ENCODE measurements at places on chromosomes 2 and 18.

DNA sequence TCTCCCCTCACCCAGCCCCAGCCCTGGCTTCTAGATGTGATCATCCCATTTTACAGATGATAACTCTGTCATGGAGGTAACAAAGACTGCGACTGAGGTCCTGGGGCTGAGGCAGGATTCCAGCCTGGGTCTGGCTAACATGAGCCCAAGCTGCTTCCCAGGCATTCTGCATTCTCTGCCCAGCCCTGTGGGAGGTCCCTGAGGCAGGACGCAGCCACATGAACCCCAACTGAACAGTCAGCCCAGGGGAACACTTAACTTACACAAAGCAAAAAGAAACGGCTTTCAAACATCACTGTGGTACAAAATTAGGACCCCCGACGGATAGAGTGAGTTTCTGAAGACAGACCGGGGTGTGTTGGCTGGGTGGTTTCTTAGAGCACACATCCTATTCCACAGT is 135.3 kb downstream of the ACKR3 start:
- DNase-seq = no peak

DNA sequence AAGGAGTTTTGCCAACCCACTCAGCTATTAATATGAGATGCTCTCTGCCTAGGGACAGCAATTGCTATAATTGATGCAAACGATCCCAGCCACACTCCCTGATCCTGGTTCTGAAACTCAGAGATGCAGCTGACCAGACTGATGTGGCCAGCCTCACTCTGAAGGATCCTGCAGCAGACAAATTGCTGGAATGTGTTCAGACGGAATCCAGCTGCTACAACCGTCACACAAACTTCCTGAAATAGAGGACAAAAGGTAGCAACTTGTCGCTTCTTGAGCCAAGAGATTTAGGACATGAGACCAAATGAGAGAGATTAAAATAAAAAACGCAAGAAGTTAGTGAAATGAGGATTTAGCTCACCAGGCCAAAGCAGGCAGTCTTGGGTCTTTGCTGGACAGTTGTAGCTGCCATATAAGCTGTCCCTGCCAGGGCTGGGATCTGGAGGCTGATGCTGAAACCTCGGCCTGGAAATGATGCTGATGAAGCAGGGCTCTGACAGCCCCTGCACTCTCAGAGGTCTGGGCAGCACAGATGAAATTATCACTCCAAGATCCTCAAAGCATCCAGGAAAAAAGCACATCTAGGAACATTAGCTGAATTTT is 8.3 kb upstream of the YWHAQ start:
- DNase-seq = no peak

- DNase-seq = no peak
These were observed 180.4 kb downstream of the FAM210A start for GRCh38 chr18:13545955-13546354.

GRCh38 chr18:48116873-48117630 is 186.6 kb upstream of the SMAD2 start:
- no peak for DNase-seq

DNA sequence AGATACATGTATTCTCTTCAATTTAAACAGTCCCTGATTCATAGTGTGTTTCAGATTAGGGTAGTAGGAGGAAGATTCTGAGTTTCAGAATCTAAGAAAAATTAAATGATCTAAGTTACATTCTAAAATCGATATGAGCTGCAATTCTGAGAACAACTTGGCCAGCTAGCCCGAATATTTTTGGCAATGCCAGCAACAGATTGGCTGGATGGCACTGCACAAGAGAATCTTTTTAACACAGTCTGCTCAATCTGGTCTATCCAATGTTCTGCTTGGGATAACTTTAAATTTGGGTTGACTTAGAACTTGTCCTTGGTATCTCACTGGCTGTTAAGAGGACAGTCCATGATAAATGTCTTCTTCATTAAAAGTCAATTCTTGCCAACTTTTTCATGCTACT is 853.9 kb downstream of the NRXN1 start:
- no peak for DNase-seq

DNA sequence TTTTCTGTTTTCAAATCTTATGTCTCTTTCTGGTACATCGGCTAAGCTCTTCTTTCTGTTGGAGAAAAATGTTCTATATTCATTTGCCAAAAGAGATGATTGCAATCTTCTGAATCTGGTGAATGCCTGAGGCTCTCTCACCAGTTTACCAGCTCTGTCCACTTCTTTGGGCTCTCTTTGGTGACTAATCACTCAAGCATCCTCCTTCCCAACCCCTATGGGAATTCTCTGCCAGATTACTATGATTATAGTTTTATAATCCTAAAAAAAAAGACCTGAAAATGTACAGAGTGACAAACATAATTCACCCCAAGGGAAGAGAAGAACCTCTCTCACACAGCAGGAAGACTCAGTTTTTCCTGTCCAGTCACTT is 187.3 kb downstream of the CAMKMT start:
- DNase-seq = no peak

GRCh38 chr18:37634516-37634915 is 68.9 kb upstream of the CELF4 start:
- DNase-seq = peak; percentile 23

- no peak for DNase-seq
These were observed 87.5 kb upstream of the CCBE1 start for GRCh38 chr18:59784694-59785093.

DNA sequence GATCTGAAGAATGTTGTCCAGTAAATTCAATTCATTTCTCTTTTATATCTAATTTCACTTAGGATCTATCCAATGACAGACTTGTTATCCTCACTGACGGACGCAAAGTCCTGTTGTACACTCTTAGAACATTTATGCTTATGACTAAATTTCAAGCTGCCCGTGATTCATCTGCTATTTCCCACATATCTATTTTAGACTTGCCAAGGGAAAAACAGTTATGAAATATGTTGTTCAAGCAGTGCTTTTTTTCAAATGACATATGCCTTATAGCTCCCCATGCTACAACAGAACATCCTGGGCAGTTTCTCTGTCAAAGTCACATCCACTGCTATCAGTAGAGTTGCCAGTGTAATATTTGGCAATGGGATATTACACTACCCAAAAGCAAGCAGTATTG is 94.2 kb upstream of the CBLN2 start:
- DNase-seq = no peak

- DNase-seq = no peak
These were observed 26.3 kb downstream of the MEX3C start for GRCh38 chr18:51171223-51171622.

DNA sequence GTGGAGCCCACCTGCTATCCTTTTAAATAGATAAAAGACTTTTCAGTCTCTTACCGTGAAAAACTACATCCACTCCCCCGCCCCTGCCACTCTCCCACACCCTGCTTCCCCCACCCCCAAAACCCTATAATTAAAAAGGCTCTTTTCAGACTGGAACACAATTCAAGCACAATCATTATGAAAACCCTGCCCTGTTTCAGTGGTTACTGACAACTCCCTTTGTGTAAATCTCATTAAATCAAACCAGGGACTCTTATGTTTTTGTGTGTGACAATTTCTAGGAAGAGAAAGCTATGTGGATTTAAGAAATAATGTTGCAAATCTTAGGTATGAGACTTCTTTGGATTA is 21.0 kb upstream of the ZNF532 start:
- DNase-seq = no peak

GRCh38 chr2:74507926-74508520 is 528 bp upstream of the PCGF1 start:
- DNase-seq = peak; percentile 47

GRCh38 chr2:142848023-142848606 is 29.3 kb upstream of the KYNU start:
- DNase-seq = no peak

- no peak for DNase-seq
These were observed 26.4 kb downstream of the TBC1D8 start for GRCh38 chr2:101124643-101125366.

DNA sequence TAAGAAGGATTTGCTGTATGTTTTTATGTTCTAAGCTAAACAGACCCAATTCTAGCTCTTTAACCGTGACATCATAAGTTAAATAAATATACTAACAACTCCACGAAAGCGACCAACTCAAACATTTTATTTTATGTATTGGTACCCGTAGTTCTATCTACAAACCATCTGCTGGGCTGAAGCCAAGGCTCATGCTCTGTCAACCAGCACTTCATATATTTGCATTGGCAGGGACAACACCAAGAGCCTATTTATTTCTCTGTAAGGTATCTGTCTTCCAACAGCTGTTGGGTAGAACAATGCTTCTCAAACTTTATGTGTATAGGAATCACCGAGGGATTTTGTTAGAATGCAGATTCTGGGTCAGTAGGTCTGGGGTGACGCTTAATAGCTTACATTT is 64.5 kb downstream of the PID1 start:
- no peak for DNase-seq

- no peak for DNase-seq
These were observed 85.4 kb downstream of the FMNL2 start for GRCh38 chr2:152420363-152420762.

- no peak for DNase-seq
These were observed 405.5 kb downstream of the PARD3B start for GRCh38 chr2:204950695-204951346.

- peak; percentile 78 for DNase-seq
These were observed 1114.5 kb downstream of the DSC3 start for GRCh38 chr18:29928081-29928480.

DNA sequence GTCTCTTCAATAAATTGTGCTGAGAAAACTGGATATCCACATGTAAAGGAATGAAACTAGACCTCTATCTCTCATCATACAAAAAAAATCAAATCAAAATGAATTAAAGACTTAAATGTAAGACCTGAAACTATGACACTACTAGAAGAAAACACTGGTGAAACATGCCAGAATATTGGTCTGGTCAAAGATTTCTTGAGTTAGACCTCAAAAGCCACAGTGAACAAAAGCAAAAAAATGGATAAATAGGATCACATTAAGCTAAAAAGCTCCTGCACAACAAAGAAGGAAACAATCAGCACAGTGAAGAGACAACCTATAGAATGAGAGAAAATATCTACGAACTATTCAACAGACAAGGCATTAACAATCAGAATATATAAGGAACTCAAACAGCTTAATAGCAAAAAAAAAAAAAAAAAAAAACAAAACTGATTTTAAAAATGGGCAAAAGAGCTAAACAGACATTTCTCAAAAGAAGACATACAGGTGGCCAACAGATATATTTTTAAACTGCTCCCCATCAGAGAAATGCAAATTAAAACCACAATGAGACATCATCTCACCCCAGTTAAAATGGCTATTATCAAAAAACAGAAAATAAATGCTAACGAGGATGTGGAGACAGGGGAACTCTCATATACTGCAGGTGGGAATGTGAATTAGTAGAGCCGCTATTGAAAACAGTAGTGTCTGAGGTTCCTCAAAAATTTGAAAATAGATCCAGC is 66.3 kb downstream of the NCKAP1 start:
- no peak for DNase-seq

DNA sequence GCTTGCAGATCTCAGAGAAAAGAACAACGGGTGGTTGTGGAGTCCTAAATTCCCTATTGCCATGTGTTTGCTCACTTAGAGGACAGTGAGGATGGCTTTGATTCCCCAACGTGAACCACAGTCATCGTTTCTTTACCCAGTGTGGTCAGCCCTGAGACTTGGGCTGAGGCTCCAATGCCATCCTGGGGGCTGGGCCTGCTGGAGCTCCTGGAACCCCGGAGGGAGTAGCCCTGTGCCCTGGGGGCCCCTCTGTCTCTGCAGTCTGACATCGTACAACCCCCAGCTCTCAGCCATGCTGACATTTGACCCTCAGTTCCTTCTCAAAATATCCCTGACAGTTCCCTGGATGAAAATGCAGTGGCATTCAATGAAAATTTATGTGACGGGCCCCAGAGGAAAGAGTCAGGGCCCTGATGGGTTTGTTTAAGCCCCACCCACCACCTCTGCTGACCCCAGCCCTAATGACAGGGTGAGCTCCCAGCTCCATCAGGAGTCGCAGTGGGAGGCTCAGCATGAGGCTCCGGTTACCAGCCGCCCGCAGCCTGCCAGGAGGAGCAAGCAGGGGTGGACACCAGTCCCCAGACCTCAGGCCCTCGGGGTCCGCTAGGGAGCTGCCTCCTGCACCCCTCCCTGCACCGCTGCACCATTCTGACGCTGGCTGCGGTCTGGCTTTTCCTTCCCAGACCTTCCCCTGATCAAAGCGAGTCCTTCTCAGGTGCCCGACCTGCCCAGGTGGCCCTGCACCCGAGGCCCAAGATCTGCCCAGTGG is 120.9 kb downstream of the TWIST2 start:
- no peak for DNase-seq

DNA sequence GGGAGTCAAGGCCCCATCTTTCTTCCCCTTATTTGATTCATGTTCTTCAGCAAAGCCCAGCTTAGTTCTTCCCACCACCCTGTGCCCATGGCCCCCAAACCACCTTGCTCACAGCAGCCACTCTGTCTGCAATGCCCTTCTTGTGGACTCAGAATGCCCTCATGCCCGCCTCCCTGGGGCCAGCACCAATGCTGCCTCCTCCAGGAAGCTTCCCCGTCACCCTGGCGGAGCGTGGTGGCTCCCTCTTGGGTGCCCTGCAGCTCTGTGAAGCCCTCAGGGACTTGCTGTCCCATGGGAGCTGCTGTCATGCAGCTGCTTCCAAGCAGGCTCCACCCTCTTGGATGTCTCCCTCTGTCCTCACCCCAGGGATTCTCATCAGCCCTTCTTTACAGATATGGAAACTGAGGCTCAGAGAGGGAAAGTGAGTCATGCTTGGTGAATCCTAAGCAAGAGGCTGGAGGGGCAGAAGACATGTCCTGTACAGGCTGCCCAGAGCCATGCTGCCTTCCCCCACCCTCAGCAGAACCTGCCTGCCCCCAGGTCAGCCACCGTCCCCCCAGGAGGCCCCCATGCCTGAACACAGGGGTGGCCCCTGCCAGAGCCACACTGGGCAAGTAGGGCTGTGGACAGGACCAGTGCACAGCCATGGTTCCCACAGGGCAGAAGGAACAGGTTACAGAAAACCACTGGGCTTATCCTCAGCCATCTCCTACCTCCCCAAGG is 11.8 kb upstream of the DUSP2 start:
- DNase-seq = no peak

- no peak for DNase-seq
These were observed 8.0 kb upstream of the ITGB6 start for GRCh38 chr2:160207804-160208654.

DNA sequence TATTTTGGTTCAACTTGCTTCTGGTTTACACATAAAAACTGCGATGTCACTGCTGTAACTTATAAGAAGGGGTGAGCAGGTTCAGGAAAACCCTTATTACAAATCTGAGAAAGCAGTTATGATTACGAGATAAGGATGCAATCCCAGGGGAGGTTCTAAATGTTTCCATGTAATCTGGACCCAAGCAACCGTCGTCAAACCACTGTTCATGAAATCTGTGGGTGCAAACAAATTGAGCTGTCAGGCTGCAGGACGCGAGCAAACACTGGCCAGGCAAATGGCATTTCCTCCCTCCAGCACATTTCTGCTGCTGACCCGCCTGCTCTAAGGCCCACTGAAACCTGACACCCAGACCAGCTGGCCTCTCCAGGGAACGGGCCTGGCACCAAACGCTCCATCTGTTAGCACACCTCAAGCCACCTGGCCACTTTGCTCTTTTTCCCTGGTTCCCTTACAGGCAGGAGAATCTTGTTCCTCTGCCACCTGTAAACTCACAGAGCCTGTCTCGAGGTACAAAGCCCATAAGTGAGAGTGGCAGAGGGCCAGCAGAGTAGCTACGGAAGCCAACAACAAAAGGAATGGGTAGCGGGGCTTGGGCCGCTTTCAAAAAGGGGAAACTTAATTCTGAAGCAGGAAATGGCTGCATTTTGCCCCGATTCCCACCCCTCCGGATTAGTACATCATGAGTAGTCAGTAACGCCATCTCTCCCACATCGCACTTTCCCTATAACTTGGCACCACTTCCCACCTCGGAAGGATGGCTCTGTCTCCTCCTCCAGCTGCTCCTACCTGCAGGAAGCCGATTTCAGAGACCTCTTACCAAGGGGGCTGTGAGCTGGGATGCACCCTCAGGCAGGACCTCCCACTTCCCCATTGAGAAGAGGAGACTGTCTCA is 26.5 kb downstream of the CRACDL start:
- peak; percentile 54 for DNase-seq

Data from NCI-H1694 (cell line).